ENCODE measurements at places on chromosomes 5 and 9.

GRCh38 chr5:157047898-157048297 is 11.0 kb downstream of the HAVCR1 start:
- no peak for DNase-seq

DNA sequence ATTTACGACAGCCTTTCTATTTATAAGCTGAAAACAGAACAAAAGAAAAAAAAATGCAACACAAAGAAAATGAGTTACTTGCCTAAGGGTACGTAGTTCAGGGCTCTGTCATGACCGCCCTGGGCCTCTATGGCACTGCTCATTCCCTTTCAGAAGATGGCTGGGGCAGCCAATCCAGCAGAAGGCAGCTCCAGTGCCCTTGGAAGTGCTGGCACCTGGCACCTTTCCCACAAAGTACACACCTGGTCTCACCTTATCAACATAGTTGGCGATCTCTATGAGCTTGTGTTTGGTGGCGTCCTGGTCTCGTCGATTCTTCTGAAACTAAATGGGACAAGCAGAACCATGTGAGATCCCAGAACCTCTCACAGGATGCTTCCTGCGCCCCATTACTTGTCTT is 53.2 kb downstream of the NIPAL4 start:
- no peak for DNase-seq

DNA sequence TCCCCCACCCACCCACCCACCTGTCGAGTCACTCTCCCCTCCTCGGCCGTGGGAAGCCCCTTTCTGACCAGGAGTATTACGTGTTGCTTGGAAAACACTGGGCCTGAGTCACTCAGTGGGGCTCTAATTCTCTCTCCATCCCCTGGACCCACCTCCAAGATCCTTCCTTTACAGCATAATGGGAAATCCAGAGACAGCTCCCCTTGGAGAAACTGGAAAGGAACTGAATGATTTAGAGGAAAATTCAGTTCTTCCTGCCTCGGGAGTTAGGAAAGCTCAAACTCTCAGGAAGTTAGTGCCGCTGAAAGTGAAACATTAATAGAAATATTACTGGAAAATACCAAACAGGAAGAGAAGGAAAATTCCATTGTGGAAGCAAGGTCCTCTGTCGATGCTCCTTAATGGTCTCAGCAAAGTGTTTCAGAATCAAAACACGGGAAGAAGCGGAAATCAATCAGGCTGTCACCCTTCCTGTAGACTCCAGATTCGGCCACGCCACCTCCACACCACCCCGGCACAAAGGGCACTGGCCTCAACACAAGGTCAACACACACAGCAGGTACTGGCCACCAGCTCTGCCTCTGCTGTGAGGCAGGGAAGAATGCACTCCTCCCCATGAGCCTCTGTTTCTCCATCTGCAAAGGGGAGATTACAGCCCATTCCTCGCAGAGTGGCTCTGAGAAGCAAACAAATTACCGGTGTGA is 9.6 kb downstream of the SHB start:
- no peak for DNase-seq

- DNase-seq: no peak
Measured at GRCh38 chr5:177594071-177594470, 2.1 kb downstream of the TMED9 start.

DNA sequence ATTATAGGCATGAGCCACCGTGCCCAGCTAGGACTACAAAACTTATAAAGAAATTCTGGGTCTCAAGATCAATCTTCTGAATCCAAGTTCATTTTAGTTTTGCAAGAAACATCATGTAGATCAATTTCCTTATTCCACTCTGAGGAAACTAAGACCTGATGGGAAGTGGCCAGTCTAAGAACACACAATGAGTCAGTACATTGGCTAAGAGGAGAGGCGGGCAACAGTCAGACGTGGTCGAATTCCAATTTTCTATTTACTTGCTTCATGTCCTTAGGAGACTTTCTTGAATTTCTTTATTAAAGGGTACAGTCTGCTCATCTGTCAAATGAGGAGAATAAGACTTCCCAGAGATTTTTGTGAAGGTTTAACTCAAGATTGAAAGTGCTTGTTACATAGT is 432.1 kb upstream of the BRINP1 start:
- DNase-seq: peak; percentile 3

- no peak for DNase-seq
Measured at GRCh38 chr9:110188101-110188500, 19.9 kb downstream of the C9orf152 start.
